Pulmonary artery endothelial cell (primary cell): ENCODE measurements at places on chromosomes 3 and 15.
A peak's percentile ranks its signal among the peaks of the same experiment; 100 is the strongest.

- no peak for DNase-seq
These were observed 33.0 kb downstream of the PAQR9 start for GRCh38 chr3:142930463-142930862.

DNA sequence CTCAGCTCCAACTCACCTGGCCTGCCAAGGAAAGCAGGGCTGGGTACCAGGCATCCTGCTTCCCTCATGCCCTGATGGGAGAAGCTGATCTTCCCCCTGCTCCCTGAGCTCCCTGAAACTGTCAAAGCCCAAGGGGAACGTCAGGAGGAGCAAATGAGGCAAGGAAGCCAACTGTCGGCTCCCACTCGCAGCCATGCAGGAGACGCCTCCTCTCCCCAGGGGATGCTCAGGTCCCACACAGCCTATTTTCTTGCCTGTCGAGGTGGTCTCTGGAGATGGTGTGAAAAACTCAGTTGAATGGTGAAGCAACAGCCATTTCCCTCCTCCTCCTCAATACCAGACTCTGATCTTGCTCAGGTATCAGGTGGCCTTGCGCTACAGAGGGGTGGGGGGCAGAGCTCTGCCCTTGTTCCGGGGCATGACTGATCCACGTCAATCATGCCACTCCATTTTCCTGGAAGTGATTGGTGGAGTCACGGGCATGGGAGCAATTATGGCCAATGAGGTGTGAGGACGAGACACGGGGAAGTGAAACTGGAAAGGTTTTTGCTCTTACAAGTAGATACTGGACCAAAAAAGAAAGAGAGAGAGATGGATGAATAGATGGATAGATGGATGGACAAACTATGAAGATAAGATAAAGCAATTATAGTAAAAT, 58.2 kb downstream of the SLC6A1 start:
- DNase-seq = no peak

GRCh38 chr15:46934851-46935250, 782.5 kb upstream of the SEMA6D start:
- no peak for DNase-seq

- peak; percentile 52 for DNase-seq
These were observed 8.5 kb upstream of the PHLDB2 start for GRCh38 chr3:111850537-111850936.

DNA sequence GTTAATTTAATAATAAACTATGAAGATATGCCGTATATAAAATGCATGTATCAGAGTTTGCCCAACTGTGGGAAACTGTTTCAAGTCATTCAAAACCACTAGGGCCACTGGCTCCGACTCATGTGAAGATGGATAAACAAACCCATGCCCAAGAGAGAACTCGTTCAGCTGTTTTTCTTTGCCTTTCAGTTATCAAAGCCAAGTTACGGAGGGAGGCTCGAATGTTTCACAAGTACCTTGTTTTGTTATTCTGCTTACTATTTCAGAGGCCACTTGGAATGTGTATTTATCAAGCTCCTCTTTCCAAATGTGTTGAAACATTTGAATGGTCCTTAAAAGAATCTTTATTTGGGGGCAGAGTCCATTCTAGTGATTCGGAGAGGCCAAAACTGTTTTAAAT, 82.1 kb downstream of the DUT start:
- no peak for DNase-seq

- DNase-seq = no peak
These were observed 19.8 kb downstream of the SYNM start for GRCh38 chr15:99124641-99125040.
